GM03348 (cell line): ENCODE measurements at places on chromosomes 5 and 9.

GRCh38 chr5:6408627-6409446 lies 30.5 kb upstream of the MED10 start:
- no peak for DNase-seq

DNA sequence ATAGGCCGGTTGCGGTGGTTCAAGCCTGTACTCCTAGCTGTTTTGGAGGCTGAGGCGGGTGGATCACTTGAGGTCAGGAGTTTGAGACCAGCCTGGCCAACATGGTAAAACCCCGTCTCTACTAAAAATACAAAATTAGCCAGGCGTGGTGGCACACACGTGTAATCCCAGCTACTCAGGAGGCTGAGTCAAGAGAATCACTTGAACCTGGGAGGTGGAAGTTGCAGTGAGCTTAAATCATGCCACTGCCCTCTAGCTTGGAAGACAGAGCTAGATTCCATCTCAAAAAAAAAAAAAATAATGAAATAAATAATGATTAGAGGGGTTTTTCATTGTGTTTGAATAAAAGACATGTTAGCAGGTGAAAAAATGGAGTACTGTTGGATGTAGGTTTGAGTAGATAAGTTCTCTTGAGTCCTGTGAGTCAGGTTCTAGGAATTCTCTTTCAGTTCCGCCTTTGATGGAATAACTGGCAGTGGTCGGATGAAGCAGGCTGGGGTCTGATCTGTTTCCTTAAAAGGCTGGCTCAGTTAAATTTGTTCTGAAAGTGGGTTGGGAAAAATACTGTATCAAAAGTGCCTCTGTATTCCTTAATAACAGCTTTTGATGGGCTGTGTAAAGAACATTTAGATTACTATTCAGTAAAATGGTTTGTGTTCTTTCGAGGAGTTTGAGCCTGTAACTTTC lies 73.2 kb downstream of the AOPEP start:
- peak; percentile 51 for DNase-seq

GRCh38 chr9:91395106-91395552 lies 28.5 kb downstream of the NFIL3 start:
- DNase-seq = peak; percentile 36

GRCh38 chr5:137743031-137743640 lies 7.2 kb upstream of the KLHL3 start:
- peak; percentile 65 for DNase-seq

GRCh38 chr9:354453-354852 lies 139.8 kb downstream of the DOCK8 start:
- DNase-seq = no peak

DNA sequence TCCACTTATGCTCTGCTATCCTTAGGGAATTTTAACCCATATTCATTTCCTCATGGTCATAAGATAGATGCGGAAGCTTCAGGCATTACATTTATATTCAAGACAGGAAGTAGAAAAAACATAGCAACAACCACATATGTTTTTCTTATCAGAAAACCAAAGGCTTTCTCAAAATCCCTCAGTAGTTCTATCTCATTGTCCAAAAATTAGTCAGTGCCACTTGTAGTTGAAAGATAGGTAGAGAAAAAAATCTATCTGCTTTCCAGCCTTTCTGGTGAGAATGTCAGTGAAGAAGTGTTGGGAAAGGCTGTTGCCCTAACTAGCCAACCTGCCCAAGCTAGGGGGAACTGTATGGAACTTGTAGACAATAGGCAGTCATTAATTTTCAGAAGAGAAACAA lies 23.5 kb upstream of the MOCS2 start:
- no peak for DNase-seq

- DNase-seq = no peak
Measured at GRCh38 chr5:61598126-61598525, 266.1 kb downstream of the ZSWIM6 start.

GRCh38 chr5:10856683-10857337 lies 95.8 kb upstream of the DAP start:
- DNase-seq = peak; percentile 78

- no peak for DNase-seq
Measured at GRCh38 chr9:34334916-34335315, 5.5 kb downstream of the NUDT2 start.

GRCh38 chr9:133461975-133462374 lies 2.2 kb downstream of the CACFD1 start:
- no peak for DNase-seq

GRCh38 chr9:126599047-126599650 lies 14.6 kb upstream of the LMX1B start:
- no peak for DNase-seq

DNA sequence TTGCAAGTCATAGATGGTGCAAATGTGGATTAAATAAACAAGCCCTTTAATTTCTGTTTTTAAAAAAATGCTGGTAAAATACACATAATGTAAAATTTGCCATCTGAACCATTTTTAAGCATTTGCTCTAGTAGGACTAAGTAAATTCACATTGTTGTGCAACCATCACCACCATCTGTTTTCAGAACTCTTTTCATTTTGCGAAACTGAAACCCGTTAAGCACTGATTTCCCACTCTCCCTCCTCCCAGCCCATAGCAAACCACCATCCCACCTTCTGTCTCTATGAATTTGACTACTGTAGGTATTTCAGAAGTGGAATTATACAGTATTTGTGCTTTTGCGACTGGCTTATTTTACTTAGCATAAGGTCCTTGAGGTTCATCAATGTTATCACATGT lies 103.3 kb upstream of the CNTLN start:
- DNase-seq = no peak

- DNase-seq = peak; percentile 53
Measured at GRCh38 chr5:108687595-108688200, 60.0 kb upstream of the FER start.

- DNase-seq = no peak
Measured at GRCh38 chr9:93205045-93205768, 21.3 kb downstream of the WNK2 start.

GRCh38 chr9:76216161-76216649 lies 178.0 kb downstream of the RFK start:
- peak; percentile 75 for DNase-seq

- DNase-seq = peak; percentile 43
Measured at GRCh38 chr5:43773478-43773844, 170.5 kb downstream of the NNT start.

GRCh38 chr5:56522169-56522568 lies 289.0 kb upstream of the ANKRD55 start:
- DNase-seq = no peak

DNA sequence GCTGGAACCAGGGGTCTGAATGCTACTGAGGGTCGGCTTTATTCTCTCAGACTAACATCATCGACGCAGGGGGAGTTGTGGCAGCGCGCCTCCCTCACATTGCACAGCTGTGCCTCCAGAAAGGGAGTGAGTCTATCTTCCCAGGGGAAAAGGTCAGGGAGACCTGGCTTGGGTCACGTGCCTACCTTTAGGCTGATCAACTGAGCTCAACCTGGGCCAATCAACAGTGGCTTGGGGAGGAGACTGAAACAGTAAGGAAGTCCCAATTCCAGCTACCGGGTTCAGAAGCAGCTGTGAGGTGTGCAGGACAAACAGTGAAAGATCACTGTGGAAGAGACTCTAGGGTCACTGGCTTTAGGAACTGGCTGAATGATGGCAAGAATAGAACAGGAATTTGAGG lies 14.3 kb downstream of the SNX30 start:
- DNase-seq = no peak

GRCh38 chr9:122420315-122420714 lies 49.5 kb downstream of the PTGS1 start:
- DNase-seq = no peak

GRCh38 chr5:98368141-98368540 lies 405.3 kb upstream of the RGMB start:
- no peak for DNase-seq

DNA sequence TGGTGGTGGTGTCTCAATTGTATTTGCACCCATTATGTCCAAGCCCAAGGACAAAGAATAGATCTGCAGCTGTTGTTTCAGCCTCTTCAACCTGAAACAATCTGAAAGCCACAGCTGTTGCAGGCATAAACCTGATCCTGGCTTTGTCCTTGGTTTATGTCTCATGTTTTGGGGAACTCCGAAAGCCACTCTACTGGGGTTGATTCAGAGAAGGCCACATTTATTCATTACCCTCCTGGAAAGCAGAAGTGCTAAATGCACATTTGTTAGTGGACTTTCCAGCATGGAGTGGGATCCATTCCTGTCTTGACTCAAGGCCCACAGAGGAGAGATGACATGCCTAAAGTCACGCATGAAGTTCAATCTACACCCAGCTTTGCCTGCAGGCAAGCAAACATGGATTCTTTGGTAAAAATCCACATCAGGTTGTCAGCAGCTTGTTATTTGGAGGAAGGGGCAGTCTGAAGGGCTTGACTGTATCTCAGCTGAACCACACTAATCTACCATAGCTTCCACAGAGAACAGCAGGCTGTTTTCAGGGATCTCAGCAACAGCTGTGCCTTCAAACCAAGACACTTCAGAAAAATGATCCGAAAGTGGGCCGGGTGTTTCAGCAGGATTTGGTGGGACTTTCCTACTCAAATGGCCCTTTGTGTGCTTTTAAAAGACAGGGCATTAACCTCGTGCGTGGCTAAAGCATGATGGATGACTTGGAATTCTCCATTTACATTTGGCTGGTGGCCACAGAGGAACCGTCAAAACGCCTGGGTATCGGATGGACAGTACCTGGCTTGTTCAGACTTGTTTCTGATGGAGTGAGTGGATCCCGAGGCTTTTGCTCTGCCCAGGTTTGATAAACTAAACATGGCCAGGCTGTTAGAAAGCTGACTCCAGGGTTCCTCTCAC lies 36.2 kb upstream of the ADAM19 start:
- DNase-seq = no peak

DNA sequence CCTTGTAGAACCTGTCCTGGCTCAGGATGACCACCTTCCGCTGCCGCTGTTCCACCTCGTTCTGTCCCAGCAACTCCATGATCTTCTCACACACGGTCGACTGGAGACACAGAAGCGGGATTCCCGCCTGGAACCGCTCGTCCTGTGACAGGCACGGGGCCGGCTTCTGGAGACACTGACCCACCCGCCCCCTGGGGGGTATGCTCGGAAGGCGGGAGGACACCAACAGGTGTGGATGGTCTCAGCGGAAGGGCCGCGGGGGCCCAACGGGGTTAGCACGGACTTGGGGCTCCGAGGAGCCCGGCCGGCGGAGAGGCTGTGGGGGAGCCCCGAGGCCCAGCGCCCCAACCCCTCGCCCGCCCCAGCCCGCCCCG lies 530 bp downstream of the UCK1 start:
- DNase-seq = peak; percentile 77

DNA sequence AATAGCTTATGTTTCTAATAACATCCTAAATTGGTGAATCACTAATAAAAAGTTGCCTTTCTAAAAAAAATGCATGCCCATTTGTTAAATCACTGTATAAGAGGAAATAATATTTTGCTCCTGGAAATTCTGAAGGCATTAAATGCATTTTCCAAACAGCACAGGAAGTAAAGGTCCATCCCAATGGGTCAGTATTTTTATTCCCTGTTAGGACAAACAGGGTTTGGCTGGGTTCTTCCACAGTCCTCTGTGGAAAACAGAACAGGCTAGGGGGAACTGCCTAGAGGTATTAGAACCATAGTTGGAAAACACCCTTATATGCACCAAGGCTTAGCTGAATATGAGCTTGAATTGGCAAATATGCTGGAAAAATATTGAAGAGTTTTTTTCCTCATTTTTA lies 85.2 kb downstream of the OXCT1 start:
- DNase-seq = no peak

DNA sequence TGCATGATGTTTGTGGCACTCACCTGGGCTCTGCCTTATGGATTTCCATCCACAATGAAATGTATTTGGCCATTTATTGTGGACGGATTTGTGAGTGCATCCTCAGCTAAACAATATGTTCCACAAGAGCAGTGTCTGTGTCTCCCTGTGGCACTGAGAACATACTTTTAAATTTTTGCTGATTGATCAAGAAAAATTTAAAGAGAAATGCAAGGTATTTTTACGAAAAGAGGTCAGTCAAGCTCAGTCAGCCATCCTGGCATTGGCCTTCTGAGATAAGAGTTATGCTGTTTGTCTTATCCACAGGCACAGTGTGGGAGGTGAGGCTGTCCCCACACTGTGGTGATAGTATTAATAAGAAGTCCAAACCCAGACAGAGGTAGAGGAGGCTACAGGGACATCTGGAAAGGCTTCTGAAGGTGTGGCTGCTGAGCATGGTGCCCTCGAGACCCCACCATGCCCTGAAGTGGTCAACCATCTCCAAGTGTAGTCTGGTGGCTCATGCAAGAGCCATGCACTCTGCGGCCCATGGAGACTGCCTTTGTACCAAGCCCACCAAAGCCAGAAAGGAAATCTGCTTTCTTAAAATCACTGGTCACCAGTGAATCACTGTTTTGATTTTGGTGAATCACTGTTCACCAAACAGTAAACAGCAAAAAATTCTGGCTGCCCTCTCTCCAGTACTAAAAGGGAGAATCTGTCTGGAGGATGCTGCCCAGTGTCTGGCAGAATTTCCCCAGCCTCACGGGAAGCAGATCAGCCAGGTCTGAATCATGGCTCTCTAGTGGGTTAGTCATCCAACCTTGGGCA lies 28.8 kb downstream of the SPOCK1 start:
- DNase-seq = peak; percentile 93

GRCh38 chr5:15421921-15422412 lies 78.0 kb upstream of the FBXL7 start:
- no peak for DNase-seq

- no peak for DNase-seq
Measured at GRCh38 chr9:2742214-2742613, 24.9 kb downstream of the KCNV2 start.

DNA sequence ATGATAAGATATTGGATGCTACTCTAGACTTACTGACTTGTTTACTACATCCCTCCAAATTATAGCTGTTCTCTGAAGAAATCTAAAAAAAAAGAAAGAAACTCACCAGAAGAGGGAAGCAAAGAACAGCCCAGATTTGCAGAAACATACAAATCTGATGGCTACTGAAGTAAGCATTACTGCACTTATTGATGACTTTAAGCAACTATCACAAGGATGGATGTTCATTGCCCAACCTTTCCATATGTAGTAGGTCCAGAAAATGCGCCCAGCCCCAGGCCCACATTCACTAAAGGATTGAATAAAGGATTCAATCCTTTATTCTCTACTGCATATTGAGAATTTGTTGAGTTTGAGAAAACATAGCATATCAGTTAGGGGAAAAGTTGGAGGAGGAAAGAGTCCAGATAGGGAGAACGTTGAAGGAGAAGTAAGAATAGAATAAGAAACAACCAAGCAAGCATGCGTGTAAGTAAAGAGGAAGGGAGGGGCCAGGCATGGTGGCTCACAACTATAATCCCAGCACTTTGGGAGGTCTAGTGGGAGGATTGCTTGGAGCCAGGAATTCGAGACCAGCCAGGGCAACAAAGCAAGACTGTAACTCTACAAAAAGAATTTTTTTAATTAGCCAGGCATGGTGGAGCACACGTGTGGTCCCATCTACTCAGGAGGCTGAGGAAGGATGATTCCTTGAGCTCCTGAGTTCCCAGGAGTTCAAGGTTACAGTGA lies 33.8 kb upstream of the DTWD2 start:
- peak; percentile 62 for DNase-seq

GRCh38 chr5:160488394-160489325 lies 67.0 kb downstream of the PTTG1 start:
- no peak for DNase-seq

- DNase-seq = peak; percentile 69
Measured at GRCh38 chr5:41707853-41708603, 162.2 kb downstream of the OXCT1 start.
